ENCODE measurements at places on chromosomes 2 and 18. TPM values are rescaled to one million over a fixed set of nuclear protein-coding genes. Genes with fewer than 3 reads are reported as not detected.

DNA sequence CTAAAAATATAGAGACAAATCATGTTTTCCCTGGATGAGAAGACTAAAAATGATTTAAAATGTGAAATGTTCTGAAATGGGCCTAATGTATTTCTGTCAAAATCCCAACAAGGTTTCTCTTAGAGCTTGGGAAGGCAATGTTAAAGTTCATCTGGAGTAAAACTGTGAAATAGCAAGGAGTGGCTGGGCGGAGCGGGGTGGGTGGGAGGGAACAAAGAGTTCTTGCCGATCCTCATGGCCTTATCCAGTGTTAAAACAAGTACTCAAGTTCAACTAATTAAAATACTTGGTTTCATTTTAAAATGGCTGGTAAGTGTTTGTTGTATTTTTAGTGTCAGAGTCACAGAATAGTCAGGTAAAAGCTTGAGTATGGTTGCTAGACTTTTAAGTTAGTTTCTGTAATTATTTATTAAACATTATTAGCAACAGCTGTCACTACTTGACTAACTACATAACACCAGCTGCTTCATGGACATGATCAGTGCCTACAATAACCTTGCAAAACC is 87.3 kb downstream of the RTN4 start:
- DNase-seq: no peak

- no peak for DNase-seq
These were observed 27.3 kb upstream of the NRP2 start for GRCh38 chr2:205654878-205655605.

DNA sequence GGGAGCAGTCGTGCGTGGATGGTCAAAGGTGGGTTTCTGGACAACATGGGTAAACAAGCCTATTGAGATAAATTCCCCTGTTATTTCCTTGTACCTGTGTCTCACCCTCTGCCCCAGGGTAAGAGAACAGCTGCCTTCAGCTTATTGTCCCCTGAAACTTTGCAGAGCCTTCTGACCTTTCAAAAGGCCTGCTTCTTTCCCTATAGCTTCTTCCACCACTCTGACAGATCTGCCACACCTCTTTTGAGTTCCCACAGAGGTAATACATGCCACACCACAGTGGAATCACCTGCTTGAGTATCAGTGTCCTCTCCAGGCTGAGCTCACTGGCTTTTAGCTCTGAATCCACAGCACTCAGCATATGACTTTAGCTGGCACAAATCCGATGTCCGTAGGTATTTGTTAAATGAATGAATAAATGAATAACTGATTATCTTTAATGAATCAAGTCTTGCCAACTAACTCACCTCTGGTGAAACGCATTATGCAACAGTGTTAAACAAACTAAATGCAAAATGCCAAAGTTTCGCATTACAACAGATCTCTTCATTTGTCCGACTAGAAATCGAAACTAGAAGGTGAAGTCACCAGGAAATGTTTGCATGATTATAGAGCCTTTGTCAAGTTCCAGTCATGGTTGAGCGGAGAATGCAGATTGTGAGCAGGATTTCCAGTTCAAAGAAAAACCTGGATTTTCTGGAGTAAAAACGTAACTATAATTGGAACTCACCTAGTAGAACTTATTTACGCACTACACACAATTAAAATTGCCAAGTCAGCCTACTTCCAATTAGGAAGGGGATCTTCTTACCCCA is 16.4 kb downstream of the DYNAP start:
- DNase-seq: no peak

DNA sequence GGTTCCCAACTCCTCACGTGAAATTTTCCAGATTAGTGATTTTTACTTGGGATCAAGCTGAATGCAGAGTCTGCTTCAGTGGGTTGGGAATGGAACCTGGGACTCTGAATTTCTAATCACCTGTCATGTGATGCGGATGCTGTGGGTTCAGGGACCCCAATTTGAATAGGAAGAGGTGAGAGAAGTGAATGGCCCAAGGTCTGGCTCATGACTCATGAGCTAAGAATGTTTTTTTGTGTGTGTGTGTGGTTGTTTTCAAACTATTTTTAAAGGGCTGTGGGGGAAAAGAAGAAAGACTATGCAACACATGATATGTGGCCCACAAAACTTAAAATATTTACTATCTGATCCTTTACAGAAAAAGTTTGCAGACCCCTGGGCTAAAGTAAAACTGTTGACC is 108.5 kb upstream of the CYRIA start:
- DNase-seq: no peak

- no peak for DNase-seq
These were observed 4.5 kb downstream of the IDH1 start for GRCh38 chr2:208250388-208250787.

GRCh38 chr2:68558576-68558975 is 84.8 kb upstream of the PROKR1 start:
- DNase-seq: no peak

TBR1 gene
- not detected for total RNA-seq

SERPINB11 gene
- not detected for total RNA-seq

DNA sequence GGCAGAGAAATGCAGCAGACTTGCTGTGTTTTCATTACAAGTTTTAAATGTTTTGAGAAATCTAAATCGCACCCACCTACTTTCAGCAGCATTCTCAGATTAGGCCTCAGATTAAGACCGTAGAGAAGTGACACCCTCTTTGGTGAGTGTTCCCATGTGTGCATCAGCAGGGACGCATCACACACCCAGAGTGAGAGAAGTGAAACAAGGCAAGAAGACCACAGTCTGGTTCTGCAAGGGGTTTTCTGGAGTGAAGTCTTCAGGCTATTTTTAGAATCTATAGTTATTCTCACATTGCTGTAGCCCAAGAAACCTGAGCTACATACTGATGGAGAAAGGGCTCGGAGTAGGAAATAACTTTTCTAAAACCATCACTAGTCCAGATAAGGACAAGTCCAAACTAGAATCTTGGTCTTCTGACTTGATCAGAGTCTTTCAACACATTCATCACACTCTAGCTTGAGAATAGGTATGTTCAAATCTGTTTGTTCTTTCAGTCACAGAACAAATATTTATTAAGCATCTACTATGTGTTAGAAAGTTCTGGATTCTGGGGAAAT is 1216.6 kb upstream of the PIK3C3 start:
- DNase-seq: no peak

- DNase-seq: no peak
These were observed 21.2 kb upstream of the MAP3K20 start for GRCh38 chr2:173054466-173054865.

- DNase-seq: no peak
These were observed 63.4 kb upstream of the PLA2R1 start for GRCh38 chr2:160125828-160126227.

DNA sequence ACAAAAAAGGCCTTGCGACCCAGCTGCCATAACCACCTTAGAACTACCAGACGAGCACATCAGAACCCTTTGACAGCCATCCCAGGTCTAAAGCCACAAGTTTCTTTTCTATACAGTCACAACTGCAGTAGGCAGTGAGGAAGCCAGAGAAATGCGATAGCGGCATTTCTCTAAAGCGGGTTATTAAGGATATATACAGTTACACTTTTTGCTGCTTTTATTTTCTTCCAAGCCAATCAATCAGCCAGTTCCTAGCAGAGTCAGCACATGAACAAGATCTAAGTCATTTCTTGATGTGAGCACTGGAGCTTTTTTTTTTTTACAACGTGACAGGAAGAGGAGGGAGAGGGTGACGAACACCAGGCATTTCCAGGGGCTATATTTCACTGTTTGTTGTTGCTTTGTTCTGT is 48.8 kb downstream of the FEZ2 start:
- no peak for DNase-seq

All from aorta (tissue), 5 donors.